Urinary bladder (tissue), 4 donors: ENCODE measurements at places on chromosomes 5 and 9. TPM values are rescaled to one million over a fixed set of nuclear protein-coding genes. Genes with fewer than 3 reads are reported as not detected.

Gene TMEM252
- 0.24 TPM for polyA plus RNA-seq

Gene FOXD4
- 0.19 TPM for polyA plus RNA-seq

Gene GARIN3
- polyA plus RNA-seq = not detected

Gene HSPA4
- polyA plus RNA-seq = 32.4 TPM

Gene FANCG
- polyA plus RNA-seq = 8.8 TPM

Gene PDCD1LG2
- 0.81 TPM for polyA plus RNA-seq

Gene CEP120
- 10.3 TPM for polyA plus RNA-seq
